ENCODE measurements at places on chromosomes 2 and 18. TPM values are rescaled to one million over a fixed set of nuclear protein-coding genes. Genes with fewer than 3 reads are reported as not detected.
A peak's percentile ranks its signal among the peaks of the same experiment; 100 is the strongest.

DNA sequence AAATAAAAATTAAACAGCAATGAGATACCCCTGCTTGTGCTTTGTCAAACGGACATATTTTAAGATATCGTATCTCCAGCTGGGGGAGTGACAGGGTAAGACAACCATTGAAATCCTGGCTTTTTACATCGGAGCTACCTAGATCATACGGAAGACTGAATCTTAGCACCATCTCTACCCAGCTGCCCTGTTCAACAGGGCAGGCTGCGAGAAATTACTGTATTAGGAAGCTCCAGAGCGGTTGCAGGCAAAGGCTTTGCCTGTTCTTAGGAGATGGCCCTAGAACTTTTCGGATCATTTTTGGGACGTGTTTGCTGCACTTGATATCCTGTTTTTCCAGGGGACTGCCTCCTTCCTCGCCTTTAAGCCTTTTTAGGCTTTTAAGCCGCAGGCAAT is 2.0 kb upstream of the PRKCE start:
- no peaks in the 10 kb centered on the region for H3K36me3 ChIP-seq
- no peaks in the 10 kb centered on the region for H3K27me3 ChIP-seq
- DNase-seq, result peak; percentile 53
- peak overlapping the region; percentile 95 for H3K4me3 ChIP-seq

GRCh38 chr18:62848946-62849345 is 133.6 kb downstream of the PHLPP1 start:
- peak; percentile 54 for DNase-seq
- H3K4me1 ChIP-seq, result peaks cover 18% of the 10 kb centered on the region
- no peak overlapping the region for H3K4me3 ChIP-seq
- H3K27me3 ChIP-seq, result no peaks in the 10 kb centered on the region
- H3K36me3 ChIP-seq, result no peaks in the 10 kb centered on the region

DNA sequence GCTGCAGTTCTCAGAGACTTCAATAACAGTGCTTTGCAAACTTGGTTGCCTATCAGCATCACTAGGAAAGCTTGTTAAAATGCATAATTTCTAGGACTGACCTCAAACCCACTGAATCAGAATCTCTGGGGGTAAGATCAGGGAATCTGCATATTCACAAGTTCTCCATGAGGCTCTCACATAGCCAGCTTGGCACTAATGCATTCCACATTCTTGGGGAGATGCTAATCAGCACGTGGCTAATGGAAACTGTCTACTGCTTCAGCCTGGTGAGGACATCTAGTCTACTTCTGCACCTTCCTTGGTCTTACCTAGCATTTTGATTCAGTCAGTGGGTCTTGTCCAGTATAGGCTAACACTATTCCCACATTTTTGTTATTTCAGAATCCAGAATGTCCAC is 56.3 kb downstream of the RBKS start:
- no peaks in the 10 kb centered on the region for H3K36me3 ChIP-seq
- peak; percentile 74 for DNase-seq
- H3K27me3 ChIP-seq, result no peaks in the 10 kb centered on the region
- no peak overlapping the region for H3K27ac ChIP-seq
- no peak overlapping the region for H3K4me3 ChIP-seq

DNA sequence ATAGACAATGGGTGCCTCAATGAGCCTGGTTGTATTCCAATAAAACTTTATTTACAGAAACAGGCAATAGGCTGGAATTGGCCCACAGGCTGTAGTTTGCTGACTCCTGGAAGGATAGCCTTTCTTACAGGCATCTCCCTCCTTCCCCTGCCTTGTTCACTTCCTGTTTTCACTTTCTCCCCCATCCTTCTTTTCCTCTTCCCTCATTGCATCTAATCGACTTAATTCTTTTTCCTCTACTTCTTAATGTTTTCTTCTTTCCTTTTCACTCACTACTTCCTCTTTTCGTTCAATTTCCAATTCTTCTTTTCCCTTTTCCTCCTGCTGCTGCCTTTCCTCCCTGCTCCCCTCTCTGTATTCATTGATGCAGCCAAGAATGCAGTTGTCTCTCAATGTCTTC is 70.0 kb downstream of the ABCA12 start:
- H3K4me3 ChIP-seq, result no peak overlapping the region
- H3K27me3 ChIP-seq, result 0 out of 2 replicates have a peak, but pooled peaks cover 4% of the 10 kb centered on the region
- no peaks in the 10 kb centered on the region for H3K4me1 ChIP-seq
- H3K36me3 ChIP-seq, result no peaks in the 10 kb centered on the region

DNA sequence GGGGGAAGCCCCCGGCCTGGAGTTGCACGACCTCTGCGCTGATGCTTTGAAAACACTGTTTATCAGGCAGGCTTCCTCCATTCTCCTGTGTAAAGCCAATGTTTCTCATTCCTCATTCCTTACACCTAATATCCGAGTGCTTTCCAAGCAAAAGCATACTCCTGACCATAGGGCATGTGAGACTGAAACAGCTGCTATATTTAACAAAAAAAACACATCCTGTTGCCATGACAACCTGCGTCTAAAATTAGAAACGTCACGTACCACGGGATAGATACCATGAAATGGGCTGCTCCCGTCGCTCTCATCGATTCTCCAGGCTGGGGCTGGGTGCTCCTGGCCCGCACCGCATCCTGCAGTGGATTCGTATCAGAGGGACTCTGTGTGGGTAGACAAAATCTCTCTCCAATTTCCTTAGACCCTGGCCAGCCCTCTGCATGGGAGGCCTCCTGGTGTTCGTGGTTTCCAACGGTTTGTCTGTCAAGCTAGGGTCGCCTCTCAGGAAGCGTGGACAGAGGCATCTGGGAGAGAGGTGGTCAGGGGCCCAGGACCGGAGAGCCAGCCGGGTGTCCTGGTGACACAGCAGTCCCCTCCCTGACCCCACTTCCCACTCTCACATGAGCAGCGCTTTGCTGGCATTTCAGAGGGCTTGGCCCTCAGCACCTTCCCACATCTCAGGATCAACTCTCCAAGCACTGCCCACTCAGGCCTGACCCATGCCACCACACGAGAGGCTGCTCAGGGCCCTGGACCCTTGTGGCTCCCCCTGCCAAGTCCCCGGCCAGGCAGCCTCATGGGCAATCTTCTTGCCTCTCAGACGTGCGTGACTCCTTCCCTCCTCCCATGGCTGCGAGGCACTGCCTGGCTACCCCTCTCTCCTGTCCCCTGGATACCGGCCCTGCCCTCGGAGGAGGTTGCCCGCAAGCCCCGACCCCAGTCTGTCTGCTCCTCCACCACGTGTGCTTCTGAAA is 268.1 kb downstream of the NDUFA10 start:
- H3K4me3 ChIP-seq, result no peak overlapping the region
- no peaks in the 10 kb centered on the region for H3K4me1 ChIP-seq
- no peaks in the 10 kb centered on the region for H3K27me3 ChIP-seq
- H3K27ac ChIP-seq, result no peak overlapping the region
- DNase-seq, result no peak

DNA sequence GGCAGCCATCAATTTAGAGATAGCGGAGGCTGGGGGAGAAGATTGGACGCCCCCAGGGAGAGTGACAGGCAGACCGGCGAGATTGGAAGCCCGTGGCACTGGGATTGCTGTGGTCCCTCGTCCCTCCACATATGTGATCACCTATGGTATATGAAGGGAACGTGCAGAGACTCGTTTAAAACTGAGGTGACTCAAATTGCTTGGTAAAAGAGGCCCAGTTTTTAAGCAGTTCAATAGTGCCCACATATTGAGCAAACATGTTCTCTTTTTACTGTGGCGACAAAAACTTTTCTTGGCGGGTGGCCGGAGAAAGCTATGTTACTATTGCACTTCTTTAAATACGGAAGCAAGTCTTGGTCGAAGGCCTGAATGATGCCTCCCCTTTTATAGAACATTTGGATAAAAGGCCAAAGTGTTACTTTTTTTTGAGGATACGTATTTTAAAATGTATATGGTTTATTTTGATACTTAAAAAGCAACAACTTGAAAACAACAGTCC is 9.1 kb downstream of the B3GNT2 start:
- no peak overlapping the region for H3K4me3 ChIP-seq
- no peaks in the 10 kb centered on the region for H3K36me3 ChIP-seq
- DNase-seq, result no peak
- no peaks in the 10 kb centered on the region for H3K27me3 ChIP-seq

GRCh38 chr18:40925071-40925541 is 1029.9 kb upstream of the PIK3C3 start:
- H3K36me3 ChIP-seq, result no peaks in the 10 kb centered on the region
- H3K27ac ChIP-seq, result no peak overlapping the region
- H3K27me3 ChIP-seq, result no peaks in the 10 kb centered on the region
- H3K4me1 ChIP-seq, result peaks cover 3% of the 10 kb centered on the region

- H3K4me1 ChIP-seq, result peaks cover 4% of the 10 kb centered on the region
- H3K27me3 ChIP-seq, result peaks cover 37% of the 10 kb centered on the region
- no peak overlapping the region for H3K27ac ChIP-seq
- H3K4me3 ChIP-seq, result no peak overlapping the region
- peak; percentile 31 for DNase-seq
These were observed 132.6 kb upstream of the ZNF236 start for GRCh38 chr18:76689646-76690264.

GRCh38 chr2:18094277-18094676 is 215.8 kb downstream of the KCNS3 start:
- no peaks in the 10 kb centered on the region for H3K4me1 ChIP-seq
- H3K4me3 ChIP-seq, result no peak overlapping the region
- DNase-seq, result peak; percentile 4

- H3K27me3 ChIP-seq, result no peaks in the 10 kb centered on the region
- DNase-seq, result no peak
- H3K4me1 ChIP-seq, result peaks cover 11% of the 10 kb centered on the region
- no peak overlapping the region for H3K4me3 ChIP-seq
These were observed 36.9 kb downstream of the KCNE4 start for GRCh38 chr2:223088866-223089265.

- no peak overlapping the region for H3K4me3 ChIP-seq
- no peaks in the 10 kb centered on the region for H3K36me3 ChIP-seq
- DNase-seq, result peak; percentile 25
- H3K27me3 ChIP-seq, result no peaks in the 10 kb centered on the region
- H3K27ac ChIP-seq, result no peak overlapping the region
- no peaks in the 10 kb centered on the region for H3K4me1 ChIP-seq
These were observed 1.4 kb upstream of the CTNNA2 start for GRCh38 chr2:79511320-79511951.

DNA sequence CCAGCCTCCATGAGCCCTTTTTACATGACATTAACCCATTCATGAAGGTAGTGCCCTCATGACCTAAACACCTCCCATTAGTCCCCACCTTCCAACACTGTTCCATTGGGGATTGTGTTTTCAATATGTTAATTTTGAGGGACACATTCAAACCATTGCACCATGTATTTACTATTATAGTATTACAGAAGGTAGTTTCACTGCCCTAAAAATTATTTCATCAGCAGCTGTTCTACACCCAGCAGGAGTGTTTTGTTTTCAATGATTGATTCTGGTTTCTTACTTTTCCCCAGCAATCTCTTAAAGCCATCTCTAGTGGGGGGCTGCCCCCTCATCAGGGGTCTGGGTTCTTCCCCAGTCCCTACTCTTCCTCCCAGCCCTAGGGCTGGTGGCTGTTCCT is 71.9 kb downstream of the CERS6 start:
- DNase-seq, result no peak
- H3K27ac ChIP-seq, result no peak overlapping the region
- no peaks in the 10 kb centered on the region for H3K36me3 ChIP-seq
- H3K4me3 ChIP-seq, result no peak overlapping the region
- H3K27me3 ChIP-seq, result no peaks in the 10 kb centered on the region

- no peak overlapping the region for H3K4me3 ChIP-seq
- no peak overlapping the region for H3K27ac ChIP-seq
- H3K36me3 ChIP-seq, result no peaks in the 10 kb centered on the region
- no peaks in the 10 kb centered on the region for H3K4me1 ChIP-seq
These were observed 114.5 kb downstream of the INSIG2 start for GRCh38 chr2:118202707-118203303.

GRCh38 chr2:64173156-64174135 is 29.2 kb upstream of the PELI1 start:
- no peaks in the 10 kb centered on the region for H3K27me3 ChIP-seq
- DNase-seq, result peak; percentile 31
- H3K36me3 ChIP-seq, result no peaks in the 10 kb centered on the region
- no peak overlapping the region for H3K4me3 ChIP-seq
- no peaks in the 10 kb centered on the region for H3K4me1 ChIP-seq

DNA sequence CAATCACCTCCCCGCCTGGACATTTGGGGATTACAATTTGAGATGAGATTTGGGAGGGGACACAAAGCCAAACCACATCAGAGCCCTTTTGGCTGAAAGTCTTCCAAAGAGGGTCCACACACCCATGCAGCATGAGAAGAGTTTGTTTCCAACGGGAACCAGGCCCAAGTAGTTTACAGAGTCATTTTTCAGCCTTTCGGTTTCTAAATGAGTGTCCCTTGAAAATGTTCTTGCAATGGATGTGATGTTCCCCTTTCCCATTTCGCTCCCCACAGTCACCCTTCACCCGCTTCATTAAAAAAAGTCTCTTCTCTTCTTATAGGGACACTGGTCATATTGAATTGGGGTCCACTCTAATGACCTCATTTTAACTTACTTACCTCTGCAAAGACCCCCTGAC is 157.4 kb downstream of the ARL4C start:
- H3K4me1 ChIP-seq, result 0 out of 2 replicates have a peak, but pooled peaks cover 5% of the 10 kb centered on the region
- no peaks in the 10 kb centered on the region for H3K36me3 ChIP-seq

DNA sequence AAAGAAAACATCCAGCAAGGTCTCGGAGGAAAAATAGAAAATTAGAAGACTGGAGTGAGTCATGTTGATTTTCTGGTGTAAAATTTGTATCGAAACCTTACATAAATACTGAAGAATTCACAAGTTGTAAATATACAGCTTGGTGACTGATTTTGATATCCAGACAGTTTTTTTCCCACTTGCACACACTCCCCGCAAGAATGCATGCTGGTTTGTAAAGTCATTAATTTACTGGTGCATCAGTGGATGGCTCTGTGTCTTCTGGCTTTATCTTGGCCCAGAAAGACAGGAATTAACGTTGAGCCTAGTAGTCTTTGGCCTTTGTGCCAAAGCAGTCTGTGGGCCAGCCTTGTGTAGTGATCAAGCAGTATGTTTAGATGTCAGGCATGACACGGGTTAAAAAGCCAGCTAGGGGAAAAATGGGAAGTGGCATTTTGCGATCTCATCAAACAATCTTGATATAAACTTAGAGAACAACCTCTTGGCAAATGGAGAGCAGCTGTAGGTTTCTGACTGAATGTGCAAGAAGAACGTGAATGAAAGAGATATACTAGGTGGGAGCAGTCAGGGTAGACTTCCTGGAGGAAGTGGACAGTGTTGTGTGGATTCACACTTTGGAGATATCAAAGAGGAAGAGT is 22.7 kb upstream of the CASP8 start:
- peak; percentile 60 for DNase-seq
- no peaks in the 10 kb centered on the region for H3K27me3 ChIP-seq
- no peaks in the 10 kb centered on the region for H3K36me3 ChIP-seq
- H3K4me1 ChIP-seq, result peaks cover 42% of the 10 kb centered on the region
- peak overlapping the region; percentile 20 for H3K27ac ChIP-seq

GRCh38 chr2:19949071-19949470 is 40.8 kb downstream of the WDR35 start:
- peaks cover 3% of the 10 kb centered on the region for H3K36me3 ChIP-seq
- H3K4me1 ChIP-seq, result 0 out of 2 replicates have a peak, but pooled peaks cover 8% of the 10 kb centered on the region
- no peak overlapping the region for H3K4me3 ChIP-seq

INHBB gene
- 3.4 TPM for total RNA-seq

IL1RL1 gene
- not detected for total RNA-seq

APCDD1 gene
- total RNA-seq, result not detected

PFN4 gene
- total RNA-seq, result not detected

SCN1A gene
- total RNA-seq, result not detected

AQP12B gene
- total RNA-seq, result not detected

MBD2 gene
- total RNA-seq, result 27.2 TPM

ZNF516 gene
- total RNA-seq, result 29.4 TPM

TMEM150A gene
- total RNA-seq, result 13.5 TPM

DLGAP1 gene
- total RNA-seq, result 0.22 TPM

DRC1 gene
- total RNA-seq, result not detected

RAMP1 gene
- 4.8 TPM for total RNA-seq

EMILIN1 gene
- total RNA-seq, result 229 TPM
